ENCODE measurements at places on chromosomes 16 and 17.

DNA sequence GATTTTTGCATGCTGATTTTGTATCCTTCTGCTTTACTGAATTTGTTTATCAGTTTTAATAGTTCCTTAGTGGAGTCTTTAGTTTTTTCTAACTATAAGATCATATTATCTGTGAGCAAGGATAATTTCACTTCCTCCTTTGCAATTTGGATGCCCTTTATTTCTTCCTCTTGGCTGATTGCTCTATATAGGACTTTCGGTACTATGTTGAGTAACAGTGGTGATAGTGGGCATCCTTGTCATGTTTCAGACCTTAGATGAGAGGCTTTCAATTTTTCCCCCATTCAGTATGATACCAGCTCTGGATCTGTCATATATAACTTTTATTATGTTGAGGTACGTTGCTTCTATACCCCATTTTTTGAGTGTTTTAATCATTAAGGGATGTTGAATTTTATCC is 224.5 kb upstream of the CNTNAP4 start:
- DNase-seq: no peak

GRCh38 chr16:78275420-78275819 is 176.0 kb downstream of the WWOX start:
- no peak for DNase-seq

DNA sequence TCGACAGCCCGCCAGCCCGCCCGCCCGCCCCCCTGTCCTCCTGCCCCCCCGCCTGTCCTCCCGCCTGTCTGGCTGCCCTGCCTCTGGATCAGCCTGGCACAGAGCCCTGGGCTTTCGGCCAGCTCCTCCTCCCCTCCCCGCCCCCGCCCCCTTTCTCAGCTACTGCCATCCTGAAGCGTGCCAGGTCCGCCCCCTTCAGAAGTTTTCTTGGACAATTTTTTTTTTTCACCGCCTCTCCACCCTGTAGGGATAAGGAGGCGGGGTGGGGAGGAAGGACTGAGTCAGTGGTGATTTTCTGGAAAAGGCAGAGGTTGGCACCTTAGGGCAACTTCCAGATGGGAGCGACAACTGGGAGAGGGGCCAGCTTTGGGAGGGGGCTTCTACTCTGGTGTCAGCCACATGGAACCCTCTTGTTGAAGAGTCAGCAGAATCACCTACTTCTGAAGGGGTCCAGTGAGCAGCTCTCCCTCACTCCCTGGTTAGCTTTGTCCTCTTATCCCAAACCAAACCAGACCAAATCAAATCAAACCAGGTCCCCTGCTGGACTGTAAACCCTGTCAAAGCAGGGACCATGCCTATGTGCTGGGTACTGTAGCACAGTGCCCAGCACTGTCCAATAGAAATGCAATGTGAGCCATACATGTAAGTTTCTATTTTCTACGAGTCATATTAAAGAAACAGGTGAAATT is 19.7 kb downstream of the IGF2BP1 start:
- peak; percentile 70 for DNase-seq

DNA sequence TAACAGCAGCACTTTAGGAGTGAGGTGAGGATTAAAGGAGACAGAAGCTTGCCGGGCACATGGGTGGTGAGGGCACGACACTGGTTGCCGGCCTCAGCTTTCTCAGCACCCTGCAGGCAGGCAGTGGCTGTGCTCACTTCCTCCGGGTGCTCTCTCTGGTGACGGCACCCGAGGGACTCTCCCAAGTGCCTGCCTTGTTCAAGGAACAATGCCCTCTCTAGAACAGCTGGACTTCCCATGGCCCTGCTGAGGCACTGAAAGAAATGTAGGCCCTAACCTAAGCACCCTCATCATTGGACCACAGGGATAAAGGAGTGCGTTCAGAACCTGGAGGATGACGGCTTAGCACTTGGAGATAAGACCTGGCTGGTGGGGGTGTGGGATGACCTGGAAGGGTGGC is 72.7 kb downstream of the N4BP1 start:
- DNase-seq: no peak

Measured in D341Med (cell line).